ENCODE measurements at places on chromosomes 12 and 14.
A peak's percentile ranks its signal among the peaks of the same experiment; 100 is the strongest.

DNA sequence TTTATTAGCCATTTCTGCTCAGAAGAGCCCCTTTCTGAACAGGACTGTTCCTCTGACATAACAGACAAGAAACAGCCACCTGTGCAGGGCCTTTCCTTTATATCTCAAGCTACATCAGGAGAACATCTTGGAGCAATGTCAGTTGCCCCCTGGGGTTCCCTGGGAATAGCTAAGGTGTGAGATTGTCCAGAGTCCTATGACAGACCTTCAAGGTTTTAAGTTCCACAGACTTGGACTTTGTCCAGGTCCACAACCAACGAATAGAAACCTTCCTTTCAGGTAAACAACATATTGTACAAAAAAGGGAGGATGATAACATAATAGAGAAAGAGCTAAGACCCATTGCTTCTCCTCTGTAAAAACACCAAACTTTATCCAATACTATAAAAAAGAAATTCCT lies 2.9 kb downstream of the IL23A start:
- no peak for DNase-seq

DNA sequence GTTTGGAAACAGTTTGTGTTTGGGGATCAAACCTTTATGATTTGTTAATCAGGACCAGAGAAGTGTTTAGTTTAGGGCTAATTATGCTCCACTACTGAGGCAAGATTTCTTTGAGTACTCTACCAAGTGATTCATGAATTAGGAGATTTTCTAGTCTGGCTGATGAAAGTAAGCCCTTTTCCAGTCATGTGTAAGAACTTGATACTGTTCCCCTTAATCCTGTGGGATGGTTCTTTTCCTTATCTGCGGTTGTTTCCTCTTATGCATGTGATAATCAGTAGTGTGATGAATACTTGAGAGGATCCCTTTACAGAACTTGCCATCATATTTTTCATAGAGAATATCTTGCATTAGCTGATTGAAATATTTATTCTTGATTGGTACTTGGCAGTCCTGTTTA lies 42.1 kb downstream of the DYRK2 start:
- no peak for DNase-seq

DNA sequence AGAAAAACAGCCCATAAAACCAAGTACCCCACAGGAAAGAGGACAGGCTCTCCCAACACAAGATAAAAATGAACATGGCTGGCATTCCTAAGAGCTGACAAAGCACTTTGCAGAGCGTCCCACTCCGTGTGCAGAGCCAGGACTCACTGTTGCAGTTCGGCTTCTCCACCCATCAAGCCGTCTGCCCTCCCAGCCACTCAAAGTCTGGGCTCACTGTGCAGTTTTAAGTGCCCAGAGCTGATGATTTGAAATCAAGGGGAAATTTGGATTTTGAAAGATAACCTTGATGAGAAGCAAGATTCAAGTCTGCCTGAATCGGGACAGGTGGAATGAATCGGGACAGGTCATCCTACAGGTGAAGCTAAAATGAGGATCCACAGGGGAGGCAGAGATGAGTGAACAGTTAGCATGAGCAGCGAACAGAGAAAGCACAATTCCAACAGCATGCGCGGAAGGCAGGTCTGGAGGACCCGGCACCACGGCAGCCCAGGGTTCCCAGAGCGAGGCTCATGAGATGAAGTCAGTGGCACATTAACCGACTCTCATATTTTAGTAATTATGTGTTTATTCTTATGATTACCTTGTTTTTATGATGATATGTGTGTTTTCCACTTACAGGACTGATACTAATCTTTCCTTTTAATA lies 39.8 kb upstream of the GPR68 start:
- DNase-seq = no peak

- DNase-seq = no peak
These were observed 25.9 kb downstream of the UBE2N start for GRCh38 chr12:93415723-93416464.

DNA sequence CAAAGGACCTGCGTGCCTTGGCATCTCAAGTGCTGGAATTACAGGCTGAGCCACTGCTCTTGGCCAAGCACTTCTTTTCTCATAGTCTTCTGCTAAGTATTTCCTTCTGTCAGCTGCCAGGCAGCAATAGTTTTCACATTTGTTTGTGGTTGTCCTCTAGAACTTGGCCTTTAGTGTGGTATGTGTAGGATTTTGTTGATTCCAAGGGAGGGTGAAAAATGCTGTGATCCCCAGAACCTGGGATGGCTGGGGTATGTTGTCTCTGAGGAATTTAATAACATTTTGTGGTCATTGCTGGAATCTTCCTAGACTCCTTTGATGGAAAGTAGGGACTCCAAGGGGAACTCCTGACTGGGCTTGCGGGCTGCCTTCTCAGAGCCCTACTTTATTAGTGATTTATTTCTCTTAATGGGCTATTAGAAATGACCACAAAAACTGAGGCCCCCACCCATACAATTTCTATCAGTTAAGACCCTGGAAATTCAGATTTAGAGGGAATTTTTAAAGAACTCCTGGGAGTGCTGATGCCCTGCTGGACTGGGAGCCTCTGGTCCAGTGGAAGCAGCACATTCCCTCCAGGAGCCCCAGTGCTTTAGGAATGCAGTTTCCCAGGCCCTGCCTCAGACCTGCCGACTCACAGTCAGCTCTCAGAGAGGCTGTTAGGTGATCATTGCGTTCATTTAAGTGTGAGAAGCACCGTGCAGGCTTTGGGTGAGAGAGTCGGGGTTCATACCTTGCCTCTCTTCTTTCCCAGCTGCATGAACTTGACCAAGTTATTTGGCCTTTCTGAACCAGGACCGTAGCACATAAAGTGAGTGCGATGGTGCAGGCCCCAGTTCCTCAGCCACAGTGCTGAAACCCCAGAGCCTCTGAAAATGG lies 22.7 kb downstream of the TRAF3 start:
- DNase-seq = no peak

DNA sequence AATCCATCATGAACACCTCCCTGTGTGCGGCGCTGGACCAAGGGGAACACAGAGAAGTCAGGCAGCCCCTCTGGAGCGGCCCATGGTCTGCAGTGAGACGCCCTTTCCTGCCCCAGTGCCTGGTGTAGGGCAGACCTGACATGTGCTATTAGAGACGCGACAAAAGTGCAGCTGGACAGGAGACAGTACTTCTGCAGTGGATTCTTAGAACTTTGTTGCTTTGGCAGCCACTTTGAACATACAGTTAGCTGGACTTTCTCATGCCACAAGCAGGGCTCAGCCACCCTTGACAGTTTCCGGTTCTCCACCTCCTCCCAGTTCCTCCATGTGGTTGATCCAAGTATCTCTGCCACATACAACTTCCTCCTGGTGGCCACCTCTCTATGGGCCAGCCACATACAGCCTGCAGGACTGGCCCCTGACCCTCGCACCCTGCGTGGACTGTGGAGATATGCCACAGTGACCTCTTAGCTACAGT lies 45.9 kb downstream of the LGMN start:
- DNase-seq = no peak

- no peak for DNase-seq
These were observed 58.9 kb downstream of the GRIP1 start for GRCh38 chr12:66620026-66620425.

DNA sequence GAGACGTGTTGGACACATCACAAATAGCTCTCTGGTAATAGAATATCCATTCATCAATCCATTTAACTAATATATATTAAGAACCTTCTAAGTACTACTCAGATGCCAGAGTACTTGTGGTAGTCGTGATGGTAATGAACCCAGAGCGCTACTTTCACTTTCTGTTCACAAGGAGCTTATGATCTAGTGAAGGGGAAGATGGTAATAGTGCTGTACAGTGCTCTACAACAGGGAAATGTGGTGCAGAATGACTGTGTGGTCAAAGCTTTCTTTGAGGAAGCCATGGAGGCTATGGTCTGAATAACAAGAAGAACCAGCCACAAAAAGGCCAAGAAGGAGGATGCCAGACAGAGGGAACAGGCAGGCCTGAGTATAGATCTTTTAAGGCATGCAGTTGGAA lies 212.0 kb downstream of the PTPRO start:
- no peak for DNase-seq

DNA sequence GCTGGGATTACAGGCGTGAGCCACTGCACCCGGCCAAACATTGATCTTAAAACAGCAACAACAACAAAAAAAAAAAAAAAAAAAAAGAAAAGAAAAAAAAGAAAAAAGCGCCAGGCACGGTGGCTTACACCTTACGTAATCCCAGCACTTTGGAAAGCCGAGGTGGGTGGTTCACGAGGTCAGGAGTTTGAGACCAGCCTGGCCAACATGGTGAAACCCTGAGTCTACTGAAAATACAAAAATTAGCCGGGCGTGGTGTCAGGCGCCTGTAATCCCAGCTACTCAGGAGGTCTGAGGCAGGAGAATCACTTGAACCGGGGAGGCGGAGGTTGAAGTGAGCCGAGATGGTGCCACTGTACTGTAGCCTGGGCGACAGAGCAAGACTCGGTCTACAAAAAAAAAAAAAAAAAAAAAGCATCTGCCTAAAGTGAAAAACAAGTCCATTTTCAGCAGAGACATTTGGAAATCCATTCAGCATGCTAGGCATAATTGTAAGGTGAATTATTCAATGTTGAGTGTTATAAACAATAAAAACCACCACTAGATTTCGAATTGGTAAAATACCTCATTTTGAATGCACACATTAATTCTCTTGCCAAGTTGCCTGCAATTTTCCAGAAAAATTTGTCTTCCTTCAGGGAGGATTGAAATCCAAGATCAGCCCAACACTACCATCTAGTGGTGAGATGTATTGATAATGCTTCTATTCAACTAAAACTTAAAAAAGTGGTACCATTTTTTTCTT lies 8.0 kb upstream of the CERS5 start:
- DNase-seq = no peak

DNA sequence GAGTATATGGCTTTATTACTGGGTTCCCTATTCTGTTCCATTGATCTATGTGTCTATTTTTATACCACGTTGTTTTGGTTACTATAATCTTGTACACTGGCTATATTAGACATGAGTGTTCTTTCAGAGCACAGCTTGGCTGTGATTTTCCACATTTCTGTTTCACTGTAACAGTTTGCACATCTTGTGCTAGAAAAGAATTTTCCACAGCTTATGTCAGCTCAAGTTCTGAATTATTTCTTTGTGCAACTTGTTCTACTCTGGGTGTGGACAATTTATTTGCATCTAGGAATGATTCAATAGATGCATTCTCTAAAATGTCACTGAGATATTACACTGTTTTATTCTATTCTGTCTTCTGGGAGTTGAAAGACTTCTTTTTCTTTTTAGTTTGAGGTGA lies 28.4 kb upstream of the OR5AU1 start:
- no peak for DNase-seq

- DNase-seq = no peak
These were observed 2.1 kb downstream of the CFAP73 start for GRCh38 chr12:113151655-113152054.

- DNase-seq = peak; percentile 64
These were observed 479 bp downstream of the GPR135 start for GRCh38 chr14:59464486-59465315.

DNA sequence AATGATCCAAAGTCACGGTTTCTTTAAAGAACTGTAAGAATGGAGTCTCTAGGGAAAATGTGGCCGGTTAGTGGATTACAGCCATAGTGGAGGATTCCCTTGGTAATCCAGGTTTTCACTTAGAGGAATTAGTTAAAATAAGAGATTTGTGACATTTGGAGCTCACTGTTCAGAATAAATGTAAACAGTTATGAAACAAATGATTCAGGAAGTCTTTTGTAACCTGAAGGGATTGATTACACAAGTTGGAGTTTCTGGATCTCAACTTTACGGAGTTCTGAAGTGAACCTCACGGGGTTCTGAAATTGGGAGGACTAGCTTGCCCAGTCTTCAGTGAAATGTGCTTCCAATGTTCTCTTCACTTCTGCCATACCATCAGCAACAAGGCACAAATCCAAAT lies 234.4 kb upstream of the FKBP4 start:
- DNase-seq = no peak

DNA sequence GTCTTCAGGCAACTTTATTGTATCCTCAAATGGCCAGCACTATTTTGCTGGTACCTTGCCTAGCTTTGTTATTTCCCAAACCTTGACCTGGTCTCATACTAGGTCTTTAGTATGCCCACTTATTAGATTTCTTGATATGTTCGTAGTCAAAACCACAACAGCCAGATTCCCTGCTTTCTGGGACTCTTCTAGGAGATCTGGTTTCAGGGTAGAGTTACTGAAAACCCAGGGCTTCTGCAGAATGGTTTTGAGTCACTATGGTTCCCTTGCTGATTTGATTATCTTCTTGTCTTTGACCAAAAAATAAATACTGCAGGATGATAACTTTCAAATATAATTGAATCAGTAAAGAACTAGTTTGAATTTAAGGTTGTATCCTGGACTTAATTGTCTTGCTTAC lies 211.2 kb downstream of the FUT8 start:
- no peak for DNase-seq

GRCh38 chr14:58944343-58944967 lies 244.0 kb upstream of the DAAM1 start:
- DNase-seq = no peak

DNA sequence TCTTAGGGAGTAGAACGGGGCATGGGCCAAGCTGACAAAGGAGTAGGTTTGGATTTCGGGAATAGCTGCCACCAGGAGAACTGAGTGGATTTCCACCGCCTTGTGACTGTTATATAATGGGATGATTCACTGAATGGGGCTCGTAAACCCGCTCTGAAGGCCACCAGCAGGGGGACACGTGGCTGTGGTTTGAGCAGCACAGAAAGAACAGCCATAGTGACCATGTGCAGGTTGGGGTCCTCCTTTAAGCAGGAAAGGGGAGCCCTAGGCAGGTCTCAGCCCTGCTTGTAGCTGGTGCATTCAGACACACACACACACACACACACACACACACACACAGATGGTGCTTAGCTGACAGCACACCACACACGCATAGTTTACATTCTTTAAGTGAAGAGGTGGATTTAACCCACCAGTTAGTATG lies 8.6 kb upstream of the ASB2 start:
- DNase-seq = no peak

DNA sequence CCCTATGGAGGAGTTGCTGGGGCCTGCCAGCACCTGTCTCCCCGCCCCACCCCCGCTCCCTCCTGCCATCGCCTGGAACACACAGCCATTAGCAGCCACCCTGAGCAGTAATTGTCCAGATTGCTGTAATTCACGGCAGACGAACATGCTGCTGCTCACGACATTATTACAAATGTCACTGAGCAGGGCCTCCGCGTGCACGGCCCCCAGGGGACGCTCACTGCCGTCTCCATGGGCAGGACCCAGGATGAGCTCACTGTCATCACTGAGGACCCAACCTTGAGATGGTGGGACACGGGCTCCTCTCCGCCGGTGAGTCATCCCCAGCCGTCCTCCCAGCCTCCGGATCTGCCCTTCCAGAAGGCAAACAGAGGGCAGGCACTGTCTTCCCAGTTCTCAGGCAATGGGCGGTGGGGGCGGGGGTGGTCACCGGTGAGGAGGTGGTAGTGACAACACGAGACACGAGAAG lies 100.4 kb downstream of the RFLNA start:
- DNase-seq = no peak

DNA sequence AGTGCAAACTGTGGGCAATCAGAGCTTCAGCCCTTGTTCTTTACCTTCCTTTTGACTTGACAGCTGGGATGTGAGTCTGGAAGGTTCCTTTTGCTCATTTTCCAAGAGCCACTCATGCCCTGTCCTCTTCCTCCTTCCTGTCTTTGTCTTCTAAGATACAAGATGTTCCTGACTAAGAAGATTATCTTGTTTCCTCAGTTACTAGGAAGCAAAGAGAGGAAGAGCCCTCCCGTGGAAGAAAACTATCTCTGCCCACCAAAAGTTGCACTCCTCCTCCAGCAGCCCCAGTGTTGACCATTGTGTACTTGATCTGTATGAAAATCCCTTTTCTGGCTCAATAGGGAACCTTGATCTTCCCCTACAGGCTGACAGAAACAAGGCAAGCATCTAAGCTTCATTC lies 138.0 kb downstream of the C12orf75 start:
- no peak for DNase-seq

Data from GM12891 (cell line).